ENCODE measurements at places on chromosomes 5 and 9.

DNA sequence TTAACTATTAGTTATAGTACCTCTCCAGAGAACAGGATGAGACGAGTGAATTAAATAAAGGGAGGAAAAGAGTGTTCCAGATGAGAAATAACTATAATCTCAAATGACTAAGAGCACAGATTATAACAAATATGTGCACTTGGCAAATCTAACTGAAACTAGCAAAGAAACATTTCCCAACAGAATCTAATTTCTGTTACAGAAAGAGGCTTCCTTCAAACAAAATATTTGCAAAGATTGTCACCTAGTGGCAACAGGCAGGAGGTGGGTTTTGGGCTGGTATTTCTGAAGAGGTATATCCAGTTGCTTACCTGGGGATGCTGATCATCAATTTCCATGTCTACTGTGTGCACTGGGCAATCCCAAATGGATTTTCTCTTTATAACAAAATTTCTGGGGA is 5.6 kb upstream of the SPDL1 start:
- DNase-seq, result no peak

DNA sequence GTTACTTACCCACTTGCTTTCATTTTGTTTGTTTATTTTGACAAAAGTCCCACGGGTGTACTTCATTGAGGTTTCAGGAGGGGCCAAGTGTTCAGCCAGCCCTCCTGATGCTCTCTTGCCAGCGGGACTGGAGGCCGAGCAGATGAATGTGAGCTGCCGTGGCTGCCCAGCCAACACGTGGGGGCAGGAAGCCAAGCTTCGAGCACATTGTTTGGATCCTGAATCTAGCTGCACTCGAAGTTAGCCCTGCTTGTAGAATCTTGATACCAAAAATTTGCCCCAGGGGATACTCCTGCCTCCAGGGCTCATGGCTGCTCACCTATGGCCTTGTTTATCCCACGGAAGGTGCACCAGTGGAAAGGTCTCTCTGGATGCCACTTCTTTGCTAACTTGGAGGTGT is 49.3 kb downstream of the RASGEF1C start:
- DNase-seq, result no peak

DNA sequence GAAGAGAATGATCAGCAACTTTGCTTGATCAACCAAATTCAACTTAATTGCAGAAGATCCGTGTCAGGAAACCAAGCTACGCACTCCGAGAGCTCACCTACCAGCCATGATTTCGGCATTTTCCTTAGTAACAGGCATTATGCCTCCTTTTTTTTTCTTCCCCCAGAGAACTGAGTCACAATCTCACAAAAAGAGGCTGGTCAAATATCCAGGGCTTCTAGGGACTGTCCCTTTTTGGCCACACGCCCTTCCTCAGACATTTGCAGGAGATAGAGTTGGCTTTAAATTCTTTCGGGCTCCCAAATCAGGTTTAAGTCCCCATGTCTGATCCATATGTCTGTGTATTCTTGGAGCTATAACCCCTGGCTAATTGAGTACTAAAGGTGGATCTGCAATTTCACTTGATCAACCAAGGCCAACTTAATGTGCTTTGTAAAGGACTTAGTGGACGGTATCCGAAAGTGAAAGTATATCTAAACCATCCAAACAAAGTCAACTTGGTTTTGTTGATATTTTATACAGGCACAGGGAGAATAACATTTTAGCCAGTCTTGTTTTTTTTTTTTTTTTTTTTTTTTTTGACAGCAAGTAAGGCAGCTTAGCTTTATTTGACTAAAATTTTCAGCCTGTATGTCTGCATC is 100.8 kb upstream of the TBCA start:
- DNase-seq, result no peak

- no peak for DNase-seq
These were observed 110.6 kb upstream of the BOD1 start for GRCh38 chr5:173726846-173727557.

DNA sequence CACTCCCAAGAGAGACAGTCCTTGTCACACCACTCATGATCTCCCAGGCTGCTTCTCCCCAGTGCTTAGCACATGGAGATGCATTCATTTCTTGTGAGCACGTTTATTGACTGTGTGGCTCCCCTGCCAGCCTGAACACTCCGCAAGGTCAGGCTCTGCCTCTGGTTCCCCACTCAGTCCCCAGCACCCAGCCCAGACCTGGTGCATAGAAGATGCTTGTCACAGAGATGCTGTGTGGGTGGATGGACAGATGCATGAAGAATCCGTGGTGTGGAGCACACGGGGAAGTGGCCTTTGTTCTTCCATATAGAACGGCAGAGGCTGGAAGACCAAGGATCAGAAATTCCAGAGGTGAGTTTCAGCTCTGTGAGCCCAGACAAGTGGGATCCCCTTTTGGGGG is 13.8 kb upstream of the CRB2 start:
- DNase-seq, result no peak

Data from endothelial cell (in vitro differentiated cells).